ENCODE measurements at places on chromosomes 3 and 15.

DNA sequence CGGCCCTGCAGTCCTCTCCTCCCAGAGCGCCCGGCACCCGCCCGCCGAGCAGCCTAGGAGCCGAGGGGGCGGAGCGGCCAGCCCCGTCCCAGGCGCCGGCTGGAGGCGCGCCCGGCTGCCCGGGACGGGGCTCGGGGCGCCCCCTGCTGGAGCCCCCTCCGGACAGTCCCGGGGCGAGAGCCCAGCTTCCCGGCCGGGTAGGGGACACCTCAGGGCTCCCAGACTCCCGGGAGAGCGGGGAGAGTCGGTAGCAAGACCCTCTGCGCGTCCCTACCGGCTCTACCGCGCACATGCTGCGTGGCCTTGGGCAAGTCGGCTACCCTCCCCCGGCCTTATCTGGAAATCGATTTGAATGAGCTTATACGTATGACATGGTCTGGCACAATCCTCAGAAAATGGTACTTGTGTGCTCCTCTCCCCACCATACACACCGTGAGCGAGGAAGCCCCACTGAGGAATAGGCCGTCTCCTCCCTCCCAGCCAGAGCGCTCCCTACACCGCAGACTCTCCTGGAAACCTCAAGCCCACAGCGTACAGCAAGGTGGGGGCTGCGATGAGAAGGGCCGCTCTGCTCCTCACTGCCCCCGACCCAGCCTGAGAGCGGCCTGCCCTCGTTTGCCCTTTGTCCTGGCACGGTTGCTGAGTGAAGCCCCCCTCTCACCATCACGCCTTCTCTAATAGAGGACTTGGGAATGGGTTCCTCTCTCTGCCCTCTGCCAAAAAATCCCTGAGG is at the start of gene DAPK2:
DAPK2 (minus strand) TSS at position 65 of the 733 bp plus-strand sequence. CDS start 6,224 bp downstream, outside the sequence.
- DNase-seq = peak; percentile 53

- DNase-seq = no peak
These were observed 55.2 kb downstream of the TMOD3 start for GRCh38 chr15:51884517-51885236.

GRCh38 chr3:150022381-150023238 is 51.9 kb upstream of the PFN2 start:
- DNase-seq = no peak

DNA sequence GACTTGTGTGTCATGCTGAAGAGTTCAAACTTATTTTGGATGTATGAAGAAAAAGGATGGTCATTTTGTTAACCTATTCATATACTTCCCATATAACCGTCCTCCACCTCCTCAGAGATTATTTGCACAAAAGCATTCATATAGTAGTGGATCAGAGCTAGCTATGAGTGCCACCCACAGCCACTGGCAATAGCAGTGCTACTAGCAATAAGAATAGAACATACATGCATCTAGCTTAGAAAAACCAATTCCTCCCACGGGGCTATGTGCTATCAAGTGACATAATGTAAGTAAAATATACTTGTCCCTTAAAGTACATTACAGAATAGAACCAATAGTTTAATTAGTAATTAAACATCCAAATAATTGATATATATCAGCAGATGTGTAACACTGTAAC is 10.3 kb upstream of the ZBED2 start:
- DNase-seq = no peak

- no peak for DNase-seq
These were observed 432.4 kb upstream of the PDZRN3 start for GRCh38 chr3:74057169-74057568.

- DNase-seq = no peak
These were observed 72.0 kb downstream of the CPN2 start for GRCh38 chr3:194279101-194279500.

- no peak for DNase-seq
These were observed 60.8 kb downstream of the TRAT1 start for GRCh38 chr3:108883373-108883772.

- peak; percentile 26 for DNase-seq
These were observed 83.6 kb downstream of the HMG20A start for GRCh38 chr15:77504306-77504705.

GRCh38 chr3:35639254-35640186 is at the start of gene ARPP21:
TSS of gene ARPP21 (plus strand) at chr3:35639525. CDS start at chr3:35681752, 42,227 bp downstream.
- no peak for DNase-seq

GRCh38 chr15:89333011-89333860 is 1.4 kb downstream of the POLG start:
- DNase-seq = no peak

DNA sequence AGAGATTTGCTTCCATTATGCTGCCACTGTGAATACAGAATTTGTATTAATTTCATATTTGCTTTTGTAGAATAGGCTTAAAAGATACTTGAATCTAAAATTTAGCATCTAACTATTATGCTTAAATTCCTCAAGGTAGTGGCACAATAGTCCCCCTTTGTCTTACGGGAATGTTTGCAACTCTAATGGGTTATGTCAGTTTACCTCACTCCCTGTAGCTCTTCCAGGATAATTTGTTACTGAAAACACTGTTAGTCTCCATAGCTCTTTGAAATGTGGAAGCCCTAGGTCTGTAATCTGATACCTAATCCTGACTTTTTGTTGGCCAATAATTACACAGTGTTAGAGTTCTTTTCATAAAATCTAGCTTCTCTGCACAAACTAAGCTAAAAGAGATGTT is 433.4 kb downstream of the PYDC2 start:
- DNase-seq = no peak

- no peak for DNase-seq
These were observed 243.8 kb downstream of the SOX2 start for GRCh38 chr3:181955566-181955965.

DNA sequence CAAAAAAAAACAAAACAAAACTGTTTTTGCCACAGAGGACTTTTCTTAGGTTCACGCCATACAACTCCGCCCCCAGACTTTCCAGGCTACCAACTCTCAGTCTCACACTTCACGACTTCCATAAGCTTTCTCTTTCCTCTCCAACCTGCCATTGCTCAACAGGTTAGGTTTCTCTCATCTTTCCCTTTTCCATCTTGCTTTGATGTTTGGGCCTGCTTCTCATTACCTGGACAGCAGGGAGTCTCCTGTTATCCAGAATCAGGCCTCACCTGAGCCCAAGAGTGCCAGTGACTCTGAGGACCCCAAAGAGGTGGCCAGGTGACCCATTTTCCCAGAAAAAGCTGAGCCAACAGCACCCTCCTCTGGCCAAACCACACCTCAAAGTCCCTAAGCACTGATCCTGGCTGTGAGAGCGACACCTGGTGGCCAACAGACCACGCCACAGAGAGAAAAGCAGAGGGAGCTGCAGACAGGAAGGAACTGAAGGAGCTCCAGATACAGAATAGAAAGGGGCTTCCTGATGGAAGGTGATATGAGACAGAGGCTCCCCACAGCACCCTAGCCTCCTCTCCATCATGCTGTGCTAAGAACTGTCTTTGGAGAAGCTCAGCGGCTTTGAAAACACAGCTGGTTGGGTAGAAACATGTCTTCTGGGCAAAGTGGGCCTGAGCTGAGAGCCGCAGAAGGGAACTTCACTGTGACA is 4.0 kb downstream of the CCDC51 start:
- peak; percentile 73 for DNase-seq

GRCh38 chr3:59752925-59753324 is 703.1 kb upstream of the CFAP20DC start:
- DNase-seq = no peak

DNA sequence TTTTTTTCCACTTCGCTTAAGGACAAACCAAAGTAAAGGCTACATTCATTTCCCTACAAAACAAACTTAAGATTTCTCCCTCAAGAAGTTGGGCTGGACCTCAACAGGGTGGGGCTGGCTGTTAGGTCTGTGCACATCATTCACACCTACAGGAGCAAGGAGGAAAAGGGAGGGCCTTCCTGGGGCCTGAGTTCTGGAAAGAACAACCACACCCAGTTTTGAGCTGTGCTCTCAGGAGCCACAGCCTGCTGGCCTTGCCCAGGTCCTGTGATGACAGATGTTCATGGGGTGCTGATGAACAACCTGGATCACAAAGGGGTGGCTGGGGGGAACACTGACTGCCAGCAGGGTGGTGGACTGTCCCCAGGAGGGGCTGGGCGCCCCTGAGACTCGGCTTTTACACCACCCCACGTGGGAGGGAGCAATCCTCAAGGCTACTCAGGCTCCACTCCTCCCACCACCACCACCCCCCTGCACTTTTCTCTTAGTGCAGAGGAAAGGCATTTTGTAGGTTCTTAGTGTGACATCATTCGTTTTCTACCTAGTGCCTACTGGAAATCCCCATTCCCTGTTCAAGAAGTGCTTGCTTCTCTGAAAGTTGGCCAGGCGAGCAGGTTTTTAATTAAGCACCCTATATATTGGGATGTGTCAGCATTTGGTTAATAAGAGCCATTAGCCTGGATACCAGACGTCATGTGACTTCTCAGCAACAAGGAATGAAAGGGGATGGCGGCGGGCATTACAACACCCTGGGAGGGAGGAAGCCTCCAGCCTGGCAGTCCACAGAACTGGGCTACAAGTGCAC is 35.7 kb downstream of the CCNB2 start:
- no peak for DNase-seq

GRCh38 chr3:168844894-168845482 is 749.3 kb upstream of the GOLIM4 start:
- DNase-seq = no peak

GRCh38 chr3:126910231-126910630 is 72.7 kb upstream of the PLXNA1 start:
- DNase-seq = no peak

GRCh38 chr3:153734777-153735551 is 386.2 kb upstream of the ARHGEF26 start:
- DNase-seq = no peak

DNA sequence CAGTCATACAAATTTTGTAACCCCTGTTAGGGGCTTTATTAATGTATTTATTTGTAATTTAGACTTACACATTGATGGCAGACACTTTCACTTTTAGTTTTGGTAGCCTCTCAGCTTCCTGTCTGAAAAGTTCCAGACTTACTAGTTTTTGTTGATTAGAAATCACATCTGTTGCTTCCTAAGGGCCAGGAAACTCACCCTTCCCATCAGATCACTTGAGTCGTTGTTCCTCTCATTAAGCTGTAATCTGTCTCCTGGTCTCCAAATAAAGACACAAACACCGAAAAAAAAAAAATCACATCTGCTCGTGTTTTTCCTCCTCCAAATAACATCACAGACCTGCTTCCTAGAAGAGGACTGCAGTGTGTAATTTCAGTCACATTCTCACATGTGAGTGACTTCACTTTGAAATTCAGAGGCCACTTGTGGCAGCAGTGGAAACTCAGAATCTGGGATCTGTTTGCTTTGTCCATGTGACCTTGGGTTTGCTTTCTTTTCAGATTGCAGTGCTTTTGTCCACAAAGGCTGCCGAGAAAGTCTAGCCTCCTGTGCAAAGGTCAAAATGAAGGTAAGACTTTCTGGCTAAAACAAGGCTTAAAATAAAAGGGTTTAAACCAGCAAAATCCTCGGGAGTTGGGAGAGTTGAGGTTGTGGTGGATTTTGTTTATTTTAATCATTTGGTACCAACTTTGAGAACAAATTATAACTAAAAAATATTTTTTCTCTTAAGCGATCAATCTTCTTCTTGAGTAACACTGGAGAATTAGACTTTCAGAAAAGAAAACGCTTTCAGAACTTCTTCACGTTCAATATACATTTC is 87.0 kb downstream of the KLHL25 start:
- no peak for DNase-seq

DNA sequence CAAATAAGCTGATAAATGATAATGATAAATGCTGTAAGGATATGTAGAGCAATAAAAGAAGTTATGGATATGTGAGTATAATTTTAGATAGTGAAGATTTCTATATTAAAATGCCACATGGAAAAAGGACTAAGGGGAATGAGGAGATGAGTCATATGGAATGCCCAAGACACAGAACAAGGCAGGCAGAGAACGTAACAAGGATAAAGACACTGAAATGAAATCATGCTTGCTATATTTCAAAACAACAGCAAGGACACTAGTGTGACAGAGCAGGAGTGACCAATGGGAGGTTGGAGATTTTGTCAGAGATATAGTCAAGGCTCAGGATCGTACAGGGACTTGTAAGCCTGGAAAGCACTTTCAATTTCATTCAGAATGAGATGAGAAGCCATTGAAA is 621.5 kb upstream of the SEMA6D start:
- no peak for DNase-seq

Data from anterior cingulate cortex (tissue), 58 donors.